ENCODE measurements at places on chromosomes 2 and 18. TPM values are rescaled to one million over a fixed set of nuclear protein-coding genes. Genes with fewer than 3 reads are reported as not detected.

DNA sequence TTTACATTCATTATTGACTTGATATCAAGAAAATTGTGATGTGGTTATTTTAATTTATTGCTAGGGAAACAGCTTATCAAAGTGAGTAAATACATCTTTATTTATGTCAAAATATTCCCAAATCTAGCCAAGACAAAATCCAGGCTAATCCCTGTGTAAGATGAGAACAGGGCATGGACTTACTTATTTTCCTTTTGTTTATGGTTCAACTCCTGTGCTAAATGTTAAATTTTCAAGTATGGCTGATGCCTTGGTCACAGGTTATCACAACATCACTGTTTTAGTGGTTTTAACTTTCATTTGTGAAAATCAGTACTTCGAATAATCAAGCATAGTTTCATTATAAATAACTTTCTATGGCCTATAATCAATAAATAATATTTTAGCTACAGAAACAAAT is 657.0 kb upstream of the SYT4 start:
- no peak for DNase-seq

GRCh38 chr2:54342603-54343002 is 86.6 kb upstream of the TSPYL6 start:
- no peak for DNase-seq

DNA sequence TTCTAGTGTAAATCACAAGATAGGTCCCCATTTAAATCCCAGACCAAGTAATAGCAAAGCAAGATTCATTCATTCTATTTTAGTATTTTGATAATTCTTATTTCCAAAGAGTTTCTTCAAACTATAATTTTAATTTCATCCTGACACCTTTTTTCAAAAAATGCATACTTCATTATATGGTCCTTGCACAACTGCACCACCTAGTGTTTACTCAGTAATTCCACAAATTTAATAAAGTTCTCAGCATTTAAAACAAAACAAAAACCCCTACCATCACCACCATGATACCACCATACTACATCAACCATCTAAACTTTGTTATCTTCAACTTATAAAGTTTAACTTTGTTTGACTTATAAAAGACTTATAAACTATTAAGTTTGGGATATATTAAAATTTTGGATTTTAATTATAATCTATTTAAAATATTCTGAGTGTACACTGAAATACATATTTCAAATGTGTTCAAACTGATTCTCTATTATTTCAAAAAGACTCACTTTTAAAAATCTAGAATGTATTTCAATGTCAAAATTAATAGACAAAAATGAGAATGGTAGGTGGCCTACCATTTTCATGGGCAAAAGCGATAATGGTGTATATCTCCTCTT is 44.2 kb downstream of the WDPCP start:
- DNase-seq = no peak

Gene PRKD3
- 25.9 TPM for polyA plus RNA-seq

GRCh38 chr18:3665204-3665603 is 215.2 kb downstream of the TGIF1 start:
- no peak for DNase-seq

Gene EML4
- polyA plus RNA-seq = 30.6 TPM

DNA sequence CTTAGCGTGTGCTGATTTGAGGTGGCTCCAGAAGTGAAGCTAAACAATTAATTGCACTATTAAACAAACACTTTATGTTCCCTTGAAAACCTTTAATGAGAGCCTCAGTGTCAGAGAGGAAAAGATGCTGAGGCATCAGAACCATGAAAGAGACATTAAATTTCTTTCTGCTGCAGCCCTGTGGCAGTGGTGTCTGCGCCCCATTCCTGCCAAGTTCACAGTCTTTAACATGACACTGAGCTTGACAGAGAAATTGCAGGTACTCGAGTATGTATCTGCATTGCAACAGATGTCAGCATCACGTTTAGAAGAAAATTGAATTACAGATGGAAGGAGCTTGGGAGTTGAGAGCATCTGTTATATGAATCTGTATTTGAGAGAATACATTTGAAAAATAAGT is 111.3 kb upstream of the CREB1 start:
- DNase-seq = no peak

- DNase-seq = no peak
These were observed 271.5 kb downstream of the HRH4 start for GRCh38 chr18:24731981-24732380.

Gene PIAS2
- 30.3 TPM for polyA plus RNA-seq

Gene HAAO
- polyA plus RNA-seq = 25.6 TPM

Gene CFAP53
- 0.10 TPM for polyA plus RNA-seq

GRCh38 chr2:174076040-174076439 is 110.9 kb upstream of the SP3 start:
- DNase-seq = no peak

Gene ZEB2
- 132 TPM for polyA plus RNA-seq

Gene SERPINB13
- 0.43 TPM for polyA plus RNA-seq

Gene CABYR
- 2.7 TPM for polyA plus RNA-seq

Gene GPBAR1
- polyA plus RNA-seq = 2.0 TPM

GRCh38 chr18:9608728-9609127 is 5.6 kb downstream of the PPP4R1 start:
- DNase-seq = no peak

DNA sequence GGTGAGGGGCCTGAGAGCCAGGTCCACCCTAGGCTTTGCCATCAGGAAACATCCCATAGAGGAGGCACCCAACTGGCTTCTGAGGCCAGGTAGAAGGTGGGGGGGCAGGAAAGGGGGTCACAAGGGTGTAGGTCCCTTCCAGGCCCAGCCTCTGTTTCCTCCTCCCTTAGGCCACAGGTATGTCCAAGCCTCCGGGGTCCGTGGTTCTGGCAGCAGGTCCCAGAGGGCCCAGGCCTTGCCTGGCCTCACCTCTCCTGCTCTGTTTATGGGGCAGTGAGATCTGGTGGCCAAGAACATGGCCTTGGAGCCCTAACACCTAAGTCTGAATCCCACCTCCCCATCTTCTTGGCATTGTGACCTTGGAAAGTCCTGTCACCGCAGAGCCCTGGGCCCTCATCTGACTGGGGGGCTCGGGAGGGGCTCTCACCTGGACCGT is 21.6 kb upstream of the GPR17 start:
- no peak for DNase-seq

Gene EGR4
- polyA plus RNA-seq = not detected

- no peak for DNase-seq
These were observed 71.8 kb downstream of the MYCN start for GRCh38 chr2:16012029-16012596.

DNA sequence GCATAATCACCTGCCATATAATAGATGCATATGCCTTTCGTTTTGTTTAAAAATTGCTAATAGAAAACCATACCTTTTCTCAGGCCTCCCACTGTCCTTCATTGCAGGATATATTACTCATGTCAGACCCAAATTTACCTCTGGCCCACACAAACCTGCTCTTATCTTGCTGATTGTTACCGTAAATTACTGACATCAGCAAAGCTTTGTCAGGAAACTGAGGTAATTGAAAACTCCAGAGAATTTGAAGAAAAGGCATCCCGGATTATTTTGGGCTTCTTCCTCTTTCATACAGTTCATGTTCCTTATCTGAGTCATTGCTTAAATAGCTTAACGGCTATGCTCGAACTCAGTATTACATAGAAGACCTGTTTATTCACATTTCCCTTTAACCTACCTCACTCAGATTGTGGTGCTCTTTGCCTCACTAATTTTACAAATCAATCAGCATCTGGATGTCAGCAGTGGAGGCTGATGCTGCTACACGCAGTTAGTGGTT is 145.7 kb downstream of the ZEB2 start:
- no peak for DNase-seq

- DNase-seq = peak; percentile 18
These were observed 205.1 kb downstream of the ARL4C start for GRCh38 chr2:234291765-234292204.

- peak; percentile 23 for DNase-seq
These were observed 21.7 kb upstream of the MEP1B start for GRCh38 chr18:32167980-32168730.
